ENCODE measurements at places on chromosomes 2 and 18. TPM values are rescaled to one million over a fixed set of nuclear protein-coding genes. Genes with fewer than 3 reads are reported as not detected.

GRCh38 chr2:127067620-127068350 lies 39.2 kb downstream of the BIN1 start:
- H3K4me3 ChIP-seq: no peak overlapping the region
- DNase-seq: peak; percentile 81
- H3K27ac ChIP-seq: peak overlapping the region; percentile 11
- H3K4me1 ChIP-seq: peaks cover 31% of the 10 kb centered on the region

DNA sequence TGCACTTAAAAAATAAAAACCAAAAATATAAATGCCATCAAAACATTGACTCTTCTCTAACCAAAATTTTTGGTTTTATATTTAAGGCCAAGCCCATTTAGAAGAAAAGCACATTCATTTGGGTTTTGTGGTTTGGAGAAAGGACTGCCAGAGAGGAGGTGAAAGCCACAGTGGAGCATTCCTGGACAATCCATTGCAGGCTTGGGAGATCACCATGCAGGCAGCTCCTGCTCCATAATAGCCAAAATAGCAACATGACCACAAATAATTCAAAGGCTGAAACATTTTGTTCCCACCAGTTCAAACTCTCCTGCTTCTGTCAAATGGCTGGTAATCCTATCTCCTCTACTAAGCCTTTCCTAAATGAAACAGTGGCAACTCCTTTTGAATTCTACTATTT lies 73.5 kb downstream of the GALNT3 start:
- H3K27ac ChIP-seq: no peak overlapping the region
- H3K36me3 ChIP-seq: no peaks in the 10 kb centered on the region
- peaks cover 2% of the 10 kb centered on the region for H3K27me3 ChIP-seq
- no peaks in the 10 kb centered on the region for H3K4me1 ChIP-seq

DNA sequence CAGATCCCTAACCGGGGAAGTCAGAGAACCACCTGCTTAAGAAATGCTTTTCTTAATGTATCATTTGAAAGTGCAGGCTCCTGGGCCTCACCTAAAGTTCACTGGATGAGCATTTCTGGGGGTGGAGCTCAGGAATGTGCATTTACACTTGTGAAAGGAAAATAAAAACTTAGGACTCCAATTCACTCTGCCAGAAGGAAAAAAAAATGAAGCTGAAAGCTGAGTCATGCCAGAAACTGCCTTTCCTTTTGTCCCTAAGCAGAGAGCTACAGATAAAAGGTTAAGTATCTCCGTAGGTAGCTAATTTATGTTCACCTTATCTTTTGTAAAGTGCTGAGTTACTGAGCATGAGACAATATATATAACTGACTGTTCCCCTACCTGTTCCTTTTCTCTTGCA lies 229.5 kb upstream of the MEX3C start:
- H3K4me1 ChIP-seq: peaks cover 15% of the 10 kb centered on the region
- no peak for DNase-seq
- no peak overlapping the region for H3K27ac ChIP-seq

DNA sequence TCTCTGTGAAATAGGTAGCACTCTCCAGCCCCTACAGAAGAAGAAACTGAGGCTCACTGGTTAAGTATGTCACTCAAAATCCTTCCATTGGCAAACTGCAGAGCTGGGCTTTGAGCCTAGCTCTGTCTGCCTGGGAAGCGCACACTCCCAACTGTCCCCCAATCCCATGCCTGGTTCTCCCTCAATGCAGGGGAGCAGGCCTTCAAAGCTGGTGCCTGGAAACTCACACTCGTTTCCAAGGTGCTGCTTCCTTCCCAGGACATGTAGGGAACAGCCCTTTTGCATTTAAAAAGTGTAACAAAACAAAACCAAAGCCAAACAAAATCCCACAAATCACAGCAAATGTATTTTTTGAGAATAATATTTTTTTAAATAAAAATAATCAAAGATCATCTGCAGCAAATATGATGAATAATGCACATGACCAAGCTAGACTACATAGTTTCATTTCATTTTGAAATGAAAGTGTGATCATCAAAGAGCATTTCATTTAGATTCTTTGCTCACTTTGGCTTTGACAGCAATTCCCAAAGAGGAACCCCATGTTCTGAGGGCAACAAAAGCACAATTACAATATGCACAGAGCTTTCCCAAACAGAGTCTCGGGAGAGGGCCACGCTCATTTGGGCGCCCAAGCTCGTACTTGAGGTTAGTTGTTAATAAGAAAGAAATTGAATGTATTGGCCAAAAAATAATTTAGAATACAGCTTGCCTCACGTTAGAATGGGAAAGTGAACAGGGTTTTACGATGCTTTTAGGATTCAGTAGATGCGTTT lies 96.7 kb upstream of the ACKR3 start:
- H3K27me3 ChIP-seq: peaks cover 9% of the 10 kb centered on the region
- H3K4me1 ChIP-seq: no peaks in the 10 kb centered on the region
- no peak overlapping the region for H3K4me3 ChIP-seq
- H3K36me3 ChIP-seq: no peaks in the 10 kb centered on the region
- no peak for DNase-seq

- H3K4me1 ChIP-seq: no peaks in the 10 kb centered on the region
- H3K27me3 ChIP-seq: no peaks in the 10 kb centered on the region
- no peak overlapping the region for H3K4me3 ChIP-seq
- no peaks in the 10 kb centered on the region for H3K36me3 ChIP-seq
These were observed 377.4 kb upstream of the DSEL start for GRCh38 chr18:67893916-67894315.

GRCh38 chr18:37640504-37640903 lies 74.9 kb upstream of the CELF4 start:
- no peaks in the 10 kb centered on the region for H3K4me1 ChIP-seq
- H3K27ac ChIP-seq: no peak overlapping the region
- no peak for DNase-seq
- H3K36me3 ChIP-seq: no peaks in the 10 kb centered on the region
- no peaks in the 10 kb centered on the region for H3K27me3 ChIP-seq

GRCh38 chr18:61064911-61065310 lies 268.3 kb upstream of the CDH20 start:
- no peaks in the 10 kb centered on the region for H3K4me1 ChIP-seq
- no peaks in the 10 kb centered on the region for H3K36me3 ChIP-seq
- DNase-seq: no peak
- no peaks in the 10 kb centered on the region for H3K27me3 ChIP-seq
- no peak overlapping the region for H3K27ac ChIP-seq
- H3K4me3 ChIP-seq: no peak overlapping the region

DNA sequence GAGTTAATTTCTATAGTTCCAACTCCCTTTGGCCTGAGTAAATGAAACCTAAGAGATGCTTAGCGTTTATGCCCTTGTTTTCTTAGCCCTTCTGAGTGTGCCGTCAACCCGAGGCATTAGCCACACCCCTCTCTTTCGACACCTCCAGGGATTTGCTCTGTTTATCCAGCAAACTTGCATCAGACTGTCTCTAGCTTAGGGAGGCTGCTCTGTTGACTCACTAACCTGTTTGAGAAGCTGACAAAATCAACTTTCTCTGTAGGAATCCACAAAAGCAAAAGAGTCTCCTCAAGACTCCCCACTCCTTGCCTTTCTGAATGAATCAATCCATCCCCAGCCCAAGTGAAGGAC lies 317.6 kb downstream of the TNS1 start:
- H3K27ac ChIP-seq: no peak overlapping the region
- no peaks in the 10 kb centered on the region for H3K4me1 ChIP-seq
- H3K36me3 ChIP-seq: no peaks in the 10 kb centered on the region

GRCh38 chr2:6290217-6291015 lies 575.3 kb downstream of the CMPK2 start:
- H3K4me3 ChIP-seq: no peak overlapping the region
- no peaks in the 10 kb centered on the region for H3K36me3 ChIP-seq
- no peak overlapping the region for H3K27ac ChIP-seq
- DNase-seq: no peak

GRCh38 chr2:190207930-190208329 lies 111.7 kb downstream of the HIBCH start:
- H3K27ac ChIP-seq: no peak overlapping the region
- no peak for DNase-seq

GRCh38 chr18:51399491-51400122 lies 202.1 kb upstream of the MEX3C start:
- peaks cover 27% of the 10 kb centered on the region for H3K27me3 ChIP-seq
- no peak overlapping the region for H3K27ac ChIP-seq
- no peak for DNase-seq
- H3K4me1 ChIP-seq: no peaks in the 10 kb centered on the region
- H3K4me3 ChIP-seq: no peak overlapping the region

Gene NEU2
- not detected for total RNA-seq

Gene UGT1A8
- total RNA-seq: not detected

Gene DDX18
- 77.7 TPM for total RNA-seq

Gene POMC
- total RNA-seq: 3.4 TPM

Gene EVX2
- not detected for total RNA-seq

All from activated CD8-positive, alpha-beta T cell treated with anti-CD3 and anti-CD28 coated beads, Interleukin-2, amount 10 ng/mL, durations not matched to agents 7 days and 5 days (primary cell).